Endothelial cell (in vitro differentiated cells): ENCODE measurements at places on chromosomes 1 and 21.

DNA sequence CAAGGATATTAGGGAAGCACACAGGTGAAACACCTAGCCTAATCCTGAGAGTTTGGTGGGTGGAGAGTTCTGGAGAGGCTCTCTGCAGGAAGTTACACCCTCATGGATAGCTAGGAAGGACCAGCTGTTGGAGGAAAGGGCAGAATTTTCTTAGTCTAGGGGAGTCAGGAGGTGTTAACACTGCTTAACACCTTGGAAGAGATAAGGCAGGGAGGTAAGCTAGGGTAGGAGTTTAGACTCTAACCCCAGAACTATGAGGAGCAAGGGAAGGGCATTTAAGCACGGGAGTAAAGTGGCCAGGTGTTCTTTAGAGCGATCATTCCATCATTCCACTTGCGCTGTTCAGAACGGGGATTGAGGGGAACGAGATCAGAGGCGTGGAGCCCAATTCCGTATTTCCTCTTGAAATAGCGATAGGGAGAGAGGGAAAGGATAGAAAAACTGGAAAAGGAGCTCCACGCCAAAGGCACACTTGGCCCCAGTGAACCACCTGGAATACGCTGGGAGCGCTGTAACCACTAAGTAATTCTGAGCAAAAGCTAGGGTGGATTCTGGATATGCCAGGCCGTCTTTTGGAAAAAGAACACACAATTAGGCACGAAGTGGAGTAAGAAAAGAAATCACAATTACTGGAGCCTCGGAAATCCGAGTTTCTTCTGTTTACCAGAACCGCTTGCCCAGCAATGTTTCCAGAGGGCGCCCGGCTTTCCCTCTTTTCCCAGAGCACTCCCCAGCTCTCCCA lies 1.5 kb upstream of the GPR137B start:
- DNase-seq, result no peak

GRCh38 chr1:61588736-61589672 lies 135.9 kb downstream of the TM2D1 start:
- DNase-seq, result peak; percentile 72

- DNase-seq, result no peak
Measured at GRCh38 chr1:107359472-107360241, 218.8 kb downstream of the NTNG1 start.

DNA sequence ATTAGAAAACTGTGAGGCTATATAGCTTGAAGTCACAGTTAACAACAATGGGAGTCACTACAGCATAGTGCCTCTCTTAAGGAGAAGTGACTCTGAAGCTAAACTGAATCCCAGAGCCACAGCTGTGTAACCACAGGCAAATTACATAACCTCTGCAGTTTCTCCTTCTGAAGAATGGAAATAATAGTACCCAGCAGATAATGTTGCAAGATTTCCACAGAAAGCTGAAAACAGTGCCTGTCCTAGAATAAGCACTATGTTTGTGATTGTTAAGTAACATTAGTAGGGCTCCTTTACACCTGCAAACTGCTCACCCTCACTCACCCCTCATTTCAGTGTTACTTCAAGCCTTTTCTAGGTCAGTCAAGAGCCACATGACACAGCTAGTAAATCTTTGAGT lies 886.7 kb downstream of the PLA2G4A start:
- DNase-seq, result no peak

GRCh38 chr21:43269440-43269839 lies 100.6 kb downstream of the CRYAA start:
- DNase-seq, result peak; percentile 36

GRCh38 chr1:113282893-113283285 lies 107.4 kb upstream of the MAGI3 start:
- no peak for DNase-seq

- peak; percentile 47 for DNase-seq
Measured at GRCh38 chr1:212700892-212701819, 1.5 kb upstream of the BATF3 start.

GRCh38 chr1:1143636-1144035 lies 27.7 kb upstream of the C1orf159 start:
- DNase-seq, result no peak

DNA sequence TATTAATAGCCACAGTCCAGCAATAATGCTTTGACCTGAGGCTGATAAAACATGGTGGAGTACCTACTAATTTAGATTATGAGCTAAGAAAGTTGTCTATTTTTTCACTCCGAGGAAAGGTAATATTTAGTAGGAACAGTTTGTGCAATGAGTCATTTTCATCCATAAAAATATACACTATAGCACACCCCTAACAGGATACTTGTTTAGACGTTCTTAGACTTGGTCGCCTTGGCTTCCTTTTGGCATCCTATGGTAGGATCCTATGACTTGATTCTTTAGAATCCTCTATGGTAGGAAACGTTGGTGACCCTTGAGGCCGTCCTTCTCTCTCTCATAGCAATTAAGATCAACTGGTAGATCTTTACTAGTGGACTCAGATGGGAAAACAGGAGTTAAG lies 81.8 kb downstream of the RGS7 start:
- DNase-seq, result no peak

DNA sequence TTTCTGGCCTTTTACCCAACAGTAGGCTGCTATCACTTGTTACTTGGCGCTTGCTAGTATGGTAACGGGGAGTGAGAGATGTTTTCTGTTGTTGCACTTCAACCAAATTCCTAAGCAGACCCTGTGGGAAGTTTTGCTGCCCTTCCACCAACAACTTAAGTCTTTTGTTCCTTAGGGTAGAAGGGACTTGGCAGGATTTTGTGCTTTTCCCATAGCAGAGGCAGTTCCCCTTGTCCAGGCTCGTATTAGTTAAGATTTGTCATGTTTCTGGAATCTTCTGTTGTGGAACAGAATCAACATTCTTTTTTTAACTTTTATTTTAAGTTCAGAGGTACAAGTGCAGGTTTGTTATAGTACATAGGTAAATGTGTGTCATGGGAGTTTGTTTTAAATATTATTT lies 73.2 kb upstream of the SGIP1 start:
- DNase-seq, result no peak

GRCh38 chr1:152411134-152411533 lies 2.9 kb downstream of the CRNN start:
- no peak for DNase-seq

DNA sequence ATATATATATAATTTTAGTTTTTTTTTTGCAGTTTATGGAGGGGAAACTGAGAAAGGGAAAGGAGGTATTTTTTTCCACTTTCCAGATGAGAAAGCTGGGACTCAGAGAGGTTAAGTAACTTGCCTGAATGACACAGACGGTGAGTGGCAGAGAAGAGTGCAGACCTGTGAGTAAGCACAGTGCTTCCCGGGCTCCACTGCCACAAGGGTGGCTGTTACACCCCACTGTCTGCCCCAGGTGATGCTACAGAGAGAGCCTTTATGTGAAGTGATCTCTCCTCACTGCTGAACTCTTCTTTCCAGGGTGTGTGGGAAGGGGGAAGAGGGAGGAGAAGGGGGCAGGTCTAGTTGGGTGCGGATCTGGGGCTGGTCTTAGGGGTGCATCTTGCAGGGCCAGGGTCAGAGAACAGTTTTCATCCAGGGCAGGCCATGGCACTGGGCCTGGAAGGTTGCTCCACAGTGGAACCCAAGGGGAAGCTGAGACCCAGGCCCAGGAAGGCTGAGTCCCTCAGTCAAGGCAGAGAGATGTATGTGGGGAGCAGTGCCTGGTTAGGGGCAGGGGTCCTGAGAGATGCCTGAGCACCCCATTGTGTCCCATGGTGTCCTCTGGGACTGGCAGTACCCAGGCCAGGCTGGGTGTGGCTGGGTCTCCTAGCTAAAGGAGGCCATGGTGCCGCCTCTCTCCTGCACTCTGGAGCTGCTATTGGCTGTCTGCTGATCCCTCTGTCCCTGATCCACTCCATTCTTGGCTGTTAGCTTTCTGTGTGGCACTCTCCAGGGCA lies 357.5 kb downstream of the PTPRU start:
- no peak for DNase-seq

- no peak for DNase-seq
Measured at GRCh38 chr1:175067362-175068106, at the start of gene TNN. Gene TNN (plus strand): TSS chr1:175067833. CDS start chr1:175077419, 9,586 bp downstream.

DNA sequence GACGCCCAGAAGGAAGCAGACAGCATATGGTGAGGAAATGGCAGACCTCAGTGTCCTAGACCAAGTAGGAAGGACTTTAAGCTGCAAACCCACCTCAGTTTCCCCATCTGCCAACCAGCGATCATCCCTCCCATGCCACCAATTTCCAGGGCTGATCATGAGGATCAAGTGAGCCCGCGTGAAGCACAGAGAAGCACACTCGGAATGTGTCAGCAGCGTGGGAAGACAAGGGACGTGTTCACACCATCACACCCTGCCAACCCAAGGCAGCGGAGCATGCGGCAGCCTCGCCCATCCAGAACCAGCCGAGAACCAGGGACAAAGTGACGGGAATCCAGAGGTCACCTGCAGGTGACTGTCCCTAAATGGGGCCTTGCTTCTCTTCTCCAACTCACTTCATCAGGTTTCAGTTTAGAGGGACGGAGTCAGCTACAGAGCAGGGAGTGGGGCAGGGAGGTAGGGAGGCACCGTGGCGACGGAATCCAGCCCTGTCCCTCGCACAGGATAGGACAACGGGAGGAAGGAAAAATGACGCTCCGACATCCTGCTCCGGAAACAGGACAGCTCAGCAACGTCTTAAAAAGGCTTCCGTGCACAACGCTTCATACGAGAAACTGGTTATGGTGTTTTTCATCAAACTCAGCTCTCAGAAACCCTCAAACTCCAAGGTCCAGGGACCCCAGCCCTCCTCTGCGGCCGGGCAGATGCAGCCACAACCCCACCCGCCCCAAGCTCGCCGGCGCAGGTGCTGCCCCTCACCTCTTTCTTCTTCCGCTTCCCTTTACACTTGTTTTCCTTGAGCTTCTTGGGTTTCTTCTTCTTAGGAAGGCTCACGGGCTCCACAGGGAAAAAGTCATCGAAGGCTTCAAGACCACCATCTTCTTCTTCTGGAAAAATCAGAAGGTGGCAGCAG lies 12.5 kb downstream of the CHD5 start:
- DNase-seq, result no peak

DNA sequence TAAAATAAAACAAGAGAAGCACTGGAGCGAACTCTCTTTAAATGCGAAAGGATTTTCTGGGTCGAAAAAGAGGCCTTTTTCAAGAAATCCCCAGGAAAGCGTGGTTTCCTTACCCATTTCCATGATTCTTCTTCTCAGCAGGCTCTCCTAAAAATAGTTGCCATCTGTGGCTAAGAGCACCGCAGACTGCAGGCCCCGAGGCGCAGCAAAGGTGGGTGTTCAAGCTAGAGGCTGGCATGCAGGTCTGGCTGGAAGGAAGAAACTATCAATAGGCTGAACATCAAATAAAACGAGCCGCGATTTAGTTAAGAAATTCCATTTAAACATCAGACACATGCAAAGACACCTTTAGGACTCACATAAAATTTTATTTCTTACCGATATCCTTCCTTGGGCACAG lies 135.1 kb downstream of the ADAMTS1 start:
- no peak for DNase-seq

- DNase-seq, result peak; percentile 58
Measured at GRCh38 chr1:57623039-57623790, 199.4 kb upstream of the DAB1 start.

- no peak for DNase-seq
Measured at GRCh38 chr1:248840946-248841345, 2.9 kb downstream of the ZNF672 start.

GRCh38 chr1:111221276-111221632 lies 6.3 kb upstream of the CHI3L2 start:
- no peak for DNase-seq

GRCh38 chr1:167701510-167701909 lies 20.3 kb upstream of the MPZL1 start:
- DNase-seq, result no peak

- no peak for DNase-seq
Measured at GRCh38 chr1:156226116-156226538, 13.3 kb downstream of the PMF1 start.

DNA sequence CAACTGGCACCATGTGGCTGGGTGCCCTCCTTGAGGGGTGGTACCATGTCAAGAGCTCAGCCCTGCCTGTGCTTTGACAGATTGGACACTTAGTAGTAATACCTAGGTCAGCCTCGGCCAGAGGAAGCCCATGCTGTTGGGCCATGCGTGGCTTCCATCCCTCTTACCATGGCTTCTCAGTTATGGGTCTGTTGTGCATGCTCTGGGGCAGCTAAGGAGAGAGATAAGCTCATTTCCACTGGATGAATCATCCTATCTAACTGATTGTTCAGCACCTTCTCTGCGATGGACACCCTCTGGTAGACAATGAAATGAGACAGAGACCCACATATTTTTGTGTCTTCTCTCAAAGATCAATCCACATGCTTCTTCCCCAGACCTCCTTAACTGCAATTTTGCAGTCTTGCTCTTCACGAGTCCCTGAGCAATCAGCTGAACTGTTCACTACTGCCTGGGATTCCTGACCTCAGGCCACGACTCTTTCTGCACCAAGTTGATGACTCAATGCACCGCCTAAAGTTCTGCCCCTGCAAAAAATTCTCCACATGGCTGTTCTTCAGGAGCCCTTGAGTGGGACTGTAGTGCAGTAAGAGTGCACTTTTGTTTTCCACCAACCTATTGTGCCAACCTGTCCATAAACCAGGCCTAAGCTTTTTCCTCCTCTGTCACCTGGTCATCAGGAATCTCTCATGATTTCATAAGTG lies 6.9 kb upstream of the TRIM62 start:
- DNase-seq, result no peak

DNA sequence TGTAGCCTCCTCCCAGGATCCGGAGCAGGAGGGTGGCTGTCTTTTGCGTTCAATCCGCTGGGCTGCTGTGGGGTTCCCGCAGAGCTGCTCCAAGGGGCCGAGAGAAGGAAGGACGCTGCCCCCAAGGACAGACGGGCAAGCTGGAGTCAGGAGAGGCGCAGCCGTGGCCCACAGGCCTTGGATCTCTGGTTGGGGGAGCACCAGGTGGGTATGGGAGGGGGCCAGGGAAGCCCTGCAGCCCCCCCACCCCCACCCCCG lies 15.9 kb upstream of the SKI start:
- no peak for DNase-seq

DNA sequence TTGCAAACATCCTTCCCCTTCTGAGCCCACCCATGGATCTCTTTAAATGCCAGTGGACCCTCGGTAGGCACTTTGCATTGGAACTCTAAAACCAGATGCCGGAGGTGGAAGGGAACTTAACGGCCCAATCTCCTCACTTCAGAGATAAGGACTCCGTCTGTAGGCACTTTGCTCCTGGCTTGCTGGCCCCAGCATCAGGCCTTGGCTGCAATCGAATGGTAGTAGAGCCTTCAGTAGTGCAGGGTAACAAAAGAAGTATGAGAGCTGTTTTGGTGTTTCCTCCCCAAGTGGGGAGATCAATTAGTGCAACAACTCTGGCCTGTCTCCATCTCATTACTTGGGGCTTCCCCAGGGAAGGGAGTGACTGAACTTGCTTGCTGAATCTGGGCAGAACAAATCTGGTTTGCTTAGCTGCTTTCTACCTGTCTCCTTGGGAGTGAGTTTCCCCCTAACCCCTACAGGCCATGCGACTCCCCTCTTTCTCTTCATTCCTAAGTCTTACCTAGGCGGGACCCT lies 70.8 kb downstream of the TENT5C start:
- no peak for DNase-seq

DNA sequence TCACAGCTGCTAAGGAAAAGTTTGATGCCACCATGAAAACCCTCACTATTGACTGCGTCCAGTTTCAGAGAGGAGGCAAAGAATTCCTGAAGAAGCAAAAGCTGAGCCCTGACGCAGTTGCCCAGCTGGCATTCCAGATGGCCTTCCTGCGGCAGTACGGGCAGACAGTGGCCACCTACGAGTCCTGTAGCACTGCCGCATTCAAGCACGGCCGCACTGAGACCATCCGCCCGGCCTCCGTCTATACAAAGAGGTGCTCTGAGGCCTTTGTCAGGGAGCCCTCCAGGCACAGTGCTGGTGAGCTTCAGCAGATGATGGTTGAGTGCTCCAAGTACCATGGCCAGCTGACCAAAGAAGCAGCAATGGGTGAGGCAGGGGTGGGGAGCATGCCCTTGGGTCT lies 9.5 kb downstream of the CZIB start:
- no peak for DNase-seq

- DNase-seq, result no peak
Measured at GRCh38 chr1:241299347-241299746, 57.7 kb downstream of the RGS7 start.
